ENCODE measurements at places on chromosomes 5 and 9.

DNA sequence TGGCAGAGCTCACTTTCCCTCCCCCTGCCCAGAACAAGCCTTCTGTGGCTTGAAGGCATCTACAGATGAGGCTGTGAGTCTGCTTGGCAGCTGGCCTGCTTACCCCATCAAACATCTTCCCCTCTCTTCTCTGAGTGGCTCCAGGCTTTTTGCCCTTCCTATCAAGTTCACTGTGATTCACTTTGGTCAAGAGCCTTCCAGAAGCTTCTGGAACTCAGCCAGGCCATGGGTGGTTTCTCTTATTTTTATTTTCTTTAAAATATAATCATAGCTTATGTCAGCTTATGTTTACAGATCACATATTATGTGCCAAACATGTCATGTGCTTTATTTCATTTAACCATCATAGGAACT, 267.0 kb downstream of the SEC61B start:
- DNase-seq: no peak

- DNase-seq: no peak
Measured at GRCh38 chr5:157057459-157058370, 1.2 kb downstream of the HAVCR1 start.

DNA sequence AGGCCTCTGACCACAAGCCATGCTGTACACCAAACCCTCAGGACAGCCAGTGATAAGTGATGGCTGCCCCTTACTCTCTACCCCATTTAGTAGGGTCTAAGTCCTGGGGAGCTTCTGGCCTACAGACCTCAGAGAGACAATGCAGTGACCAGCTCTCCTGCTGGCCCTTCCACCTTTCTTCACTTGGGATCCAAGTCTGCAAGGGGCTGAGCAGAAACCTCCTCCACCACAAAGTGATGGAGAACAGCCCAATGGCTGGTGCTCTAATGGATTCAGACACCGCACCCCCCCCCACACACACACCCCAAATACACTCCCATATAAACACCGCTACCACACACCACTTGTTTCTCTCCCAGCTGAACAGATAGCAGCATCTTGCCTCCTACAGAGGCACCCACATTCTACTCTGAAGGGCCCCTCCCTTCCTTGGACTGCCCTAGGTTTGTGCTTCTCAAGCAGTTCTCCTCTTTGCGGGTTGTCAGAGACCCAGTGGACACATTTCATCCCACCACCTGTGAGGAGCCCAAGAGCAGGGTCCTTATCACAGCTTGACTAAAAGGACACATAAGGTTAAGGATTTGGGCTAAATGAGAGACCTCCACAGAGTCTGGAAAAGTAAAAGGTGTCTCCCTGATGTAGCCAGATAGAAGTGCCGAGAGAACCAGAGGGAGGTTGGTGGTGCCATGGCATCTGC, 1.3 kb upstream of the PDLIM4 start:
- DNase-seq: no peak

- no peak for DNase-seq
Measured at GRCh38 chr5:134131578-134132350, 17.3 kb downstream of the TCF7 start.

DNA sequence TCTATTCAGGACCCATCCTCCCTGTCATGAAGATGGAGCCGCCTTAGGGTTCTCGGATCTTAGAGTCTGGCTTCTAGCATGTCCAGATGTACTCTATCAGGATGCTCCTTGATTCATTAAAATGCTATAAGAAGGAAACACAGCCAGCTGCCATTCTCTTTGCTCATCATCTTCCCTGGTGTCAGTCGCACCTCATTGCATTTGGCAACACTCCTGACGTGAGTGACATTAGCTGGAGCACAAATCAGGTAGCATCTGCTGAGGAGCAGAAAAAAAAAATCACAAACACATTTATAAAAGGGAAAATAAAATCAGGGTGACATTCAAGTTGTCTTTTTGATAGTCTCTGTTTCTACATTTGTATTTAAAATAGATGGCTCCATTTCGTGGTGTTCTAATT, 226.1 kb upstream of the NMUR2 start:
- no peak for DNase-seq

- no peak for DNase-seq
Measured at GRCh38 chr9:34961574-34962490, 3.7 kb downstream of the PHF24 start.

DNA sequence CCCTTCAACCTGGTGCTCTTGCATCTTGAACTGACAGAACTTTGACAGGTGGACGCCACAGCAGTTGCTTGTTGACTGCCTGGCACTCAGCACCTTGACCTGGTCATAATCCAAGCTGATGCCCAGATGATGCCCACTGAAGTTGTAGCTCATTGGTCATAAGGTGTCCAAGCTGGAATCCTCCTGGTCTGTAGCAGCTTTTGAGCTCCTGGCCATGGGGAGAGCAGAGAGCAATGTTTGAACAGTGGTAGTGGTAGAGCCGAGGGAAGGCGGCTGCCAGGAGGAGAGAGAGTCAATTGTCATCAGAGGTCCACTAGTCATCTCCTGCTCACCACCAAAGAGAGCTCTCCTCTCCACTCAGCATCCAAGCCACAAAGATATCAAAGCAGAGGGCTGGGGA, 23.3 kb downstream of the CSF2 start:
- no peak for DNase-seq

DNA sequence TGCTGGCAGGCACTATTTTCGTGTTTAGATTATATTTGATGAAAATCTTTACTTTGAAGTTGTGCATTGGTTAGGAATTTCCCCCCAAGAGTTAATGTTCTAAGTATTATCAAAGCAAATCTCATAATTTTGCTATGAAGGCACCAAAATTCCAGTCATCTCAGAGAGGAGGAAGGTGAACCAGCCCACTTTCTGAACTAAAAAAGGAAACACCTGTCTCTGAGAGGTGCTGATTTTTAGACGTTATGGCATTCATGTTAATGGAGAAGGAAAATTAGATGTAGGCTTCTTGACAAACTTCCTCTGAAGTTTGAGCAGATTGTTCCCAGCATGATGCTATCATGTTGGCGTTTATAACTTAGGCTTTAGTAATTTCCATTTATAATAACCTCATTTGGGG, 432.9 kb upstream of the ACTBL2 start:
- no peak for DNase-seq

DNA sequence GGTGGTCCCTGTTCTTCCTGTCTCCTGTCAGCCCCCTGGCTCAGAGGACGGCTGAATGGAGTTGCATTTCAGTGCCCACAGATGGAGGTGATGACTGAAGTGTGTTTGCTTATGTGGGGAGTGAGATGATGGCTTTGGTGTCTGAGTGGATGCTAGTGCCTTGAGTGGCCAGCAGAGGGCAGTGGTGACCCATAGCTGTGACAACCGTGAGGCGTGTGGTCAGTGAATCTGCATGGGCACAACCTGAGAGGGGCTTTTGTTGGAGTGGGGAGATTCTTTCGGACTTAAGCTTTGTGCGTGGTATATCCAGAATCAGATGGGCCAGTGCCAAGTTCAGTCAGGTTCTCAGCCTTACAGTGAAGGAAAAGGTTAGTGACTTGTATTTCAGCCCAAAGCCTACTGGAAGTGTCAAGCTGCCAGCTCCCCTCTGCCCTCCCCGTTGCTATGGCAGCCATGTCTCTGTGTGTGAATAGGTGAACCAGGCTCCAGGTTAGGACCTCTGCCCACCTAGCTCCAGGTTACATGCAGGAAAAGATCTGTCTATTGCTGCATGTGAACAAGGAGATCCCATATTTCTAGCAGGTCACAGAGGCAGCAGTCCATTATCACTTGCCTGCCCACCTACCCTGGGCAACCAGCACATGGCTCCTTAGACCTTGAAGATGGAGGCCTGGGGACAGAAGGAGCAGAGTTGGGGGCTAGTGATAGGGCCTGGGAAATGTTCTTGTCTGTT, 14.7 kb upstream of the CXXC5 start:
- DNase-seq: peak; percentile 50

- no peak for DNase-seq
Measured at GRCh38 chr9:90095682-90096081, 490.9 kb downstream of the GADD45G start.

GRCh38 chr9:135676891-135677290, 13.8 kb downstream of the LCN9 start:
- DNase-seq: no peak

- DNase-seq: peak; percentile 96
Measured at GRCh38 chr5:10353241-10354047, at the start of gene MARCHF6. Gene MARCHF6 (plus strand): TSS chr5:10353695. CDS start chr5:10353899, 204 bp downstream.

- no peak for DNase-seq
Measured at GRCh38 chr5:179542170-179542569, 8.2 kb upstream of the RUFY1 start.

- DNase-seq: peak; percentile 16
Measured at GRCh38 chr5:133930061-133930812, 38.2 kb downstream of the C5orf15 start.

DNA sequence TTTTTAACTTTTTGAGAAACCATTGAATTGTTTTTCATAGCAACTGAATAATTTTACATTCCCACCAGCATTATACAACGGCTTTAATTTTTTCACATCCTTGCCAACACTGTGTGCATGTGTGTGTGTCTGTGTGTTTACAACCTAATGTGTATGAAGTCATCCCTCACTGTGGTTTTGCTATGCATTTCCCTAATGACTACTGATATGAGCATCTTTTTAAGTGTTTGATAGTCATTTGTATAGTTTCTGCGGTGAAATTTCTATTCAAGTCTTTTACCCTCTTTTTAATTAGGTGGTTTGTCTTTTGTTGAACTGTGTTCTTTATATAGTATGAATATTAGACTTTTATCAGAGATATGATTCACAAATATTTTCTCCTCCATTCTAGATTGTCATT, 263.1 kb upstream of the COX7C start:
- DNase-seq: no peak

DNA sequence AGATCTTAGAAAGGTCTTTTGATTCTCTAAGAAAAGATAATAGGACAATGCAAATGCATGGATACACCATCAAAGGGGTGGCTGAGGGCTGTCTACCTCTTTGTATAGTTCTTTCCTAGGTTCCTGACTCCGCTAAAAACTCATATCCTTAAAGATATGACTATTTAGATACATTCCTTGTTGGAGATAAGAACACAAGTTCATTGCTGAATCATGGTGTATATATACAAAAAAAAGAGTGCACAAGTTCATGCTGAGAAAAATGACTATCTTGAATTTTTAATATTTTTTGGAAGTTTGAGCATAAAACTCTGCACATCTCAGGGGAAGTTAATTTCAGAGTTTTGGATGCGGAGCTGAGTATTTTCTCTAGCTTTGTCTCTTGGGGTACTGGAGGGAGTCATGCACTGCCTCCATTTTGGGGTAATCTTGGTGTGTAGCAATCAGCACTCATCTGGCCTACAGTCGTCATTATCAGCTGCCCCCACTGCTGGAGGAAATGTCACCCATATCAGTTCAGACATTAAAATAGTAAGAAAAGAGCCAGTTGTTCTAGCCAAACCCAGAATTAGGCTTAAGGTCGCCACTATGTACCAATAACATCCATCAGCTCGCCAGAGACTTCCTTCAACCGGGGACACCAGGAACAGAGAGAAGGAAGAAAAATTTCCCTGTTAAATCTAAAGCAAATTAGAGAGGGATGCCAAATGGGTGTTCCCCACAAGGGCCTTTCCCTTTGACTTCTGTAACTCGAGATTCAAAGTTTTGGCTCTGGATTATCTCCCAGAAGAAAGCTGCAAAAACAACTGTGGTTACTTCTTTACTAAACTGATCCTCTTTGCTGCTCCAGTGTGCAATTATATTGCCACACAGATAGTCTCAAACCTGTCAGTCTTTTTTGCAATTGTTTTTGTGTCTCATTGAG, 49.0 kb downstream of the PTTG1 start:
- DNase-seq: no peak

- DNase-seq: no peak
Measured at GRCh38 chr5:74471875-74472274, 168.7 kb downstream of the ENC1 start.

Measured in effector memory CD4-positive, alpha-beta T cell (primary cell).